ENCODE measurements at places on chromosomes 2 and 18. TPM values are rescaled to one million over a fixed set of nuclear protein-coding genes. Genes with fewer than 3 reads are reported as not detected.

CETN1 gene
- not detected for total RNA-seq

FAM161A gene
- total RNA-seq, result 1.2 TPM

DNA sequence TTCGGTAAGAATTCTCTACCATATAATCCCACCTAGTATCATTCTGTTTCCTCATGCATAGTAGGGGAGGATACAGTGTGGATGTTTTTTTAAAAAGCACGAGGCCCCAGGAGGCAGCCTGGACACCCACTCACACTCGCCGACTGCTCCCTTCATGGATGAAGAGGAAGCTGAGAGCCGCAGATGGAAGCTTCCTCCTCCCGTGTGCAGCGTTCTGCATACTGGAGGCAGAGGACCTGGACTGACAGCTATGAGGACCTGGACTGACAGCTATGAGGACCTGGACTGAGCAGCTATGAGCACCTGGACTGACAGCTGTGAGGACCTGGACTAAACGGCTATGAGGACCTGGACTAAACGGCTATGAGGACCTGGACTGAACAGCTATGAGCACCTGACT is 234.4 kb downstream of the NDUFA10 start:
- DNase-seq, result no peak
- H3K4me3 ChIP-seq, result no peak overlapping the region
- H3K36me3 ChIP-seq, result no peaks in the 10 kb centered on the region
- no peak overlapping the region for H3K27ac ChIP-seq
- H3K4me1 ChIP-seq, result no peaks in the 10 kb centered on the region
- peaks cover 38% of the 10 kb centered on the region for H3K27me3 ChIP-seq

- no peaks in the 10 kb centered on the region for H3K4me1 ChIP-seq
- no peaks in the 10 kb centered on the region for H3K27me3 ChIP-seq
- H3K27ac ChIP-seq, result no peak overlapping the region
- H3K36me3 ChIP-seq, result peaks cover 98% of the 10 kb centered on the region
These were observed 15.8 kb downstream of the RIOK3 start for GRCh38 chr18:23468753-23469459.

DNA sequence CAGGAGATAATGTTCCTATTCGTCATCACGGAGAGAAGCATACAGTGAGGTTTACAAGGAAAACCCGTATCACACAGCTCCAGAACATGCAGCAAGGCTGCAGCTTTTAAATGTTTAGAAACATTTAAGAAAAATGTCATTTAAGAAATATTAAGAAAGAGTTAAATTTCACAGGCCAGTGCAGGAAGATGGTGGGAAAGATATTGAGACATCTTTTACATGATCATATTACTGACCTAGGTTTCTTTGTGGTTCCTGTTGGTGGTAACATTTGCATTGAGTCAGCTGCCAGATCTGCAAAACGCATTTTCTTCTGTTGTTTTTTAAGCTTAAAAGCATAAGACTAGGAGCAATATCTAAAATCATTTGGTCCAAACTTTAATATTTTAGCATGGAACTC is 44.9 kb downstream of the CPO start:
- no peak overlapping the region for H3K27ac ChIP-seq
- H3K36me3 ChIP-seq, result no peaks in the 10 kb centered on the region
- DNase-seq, result no peak
- no peak overlapping the region for H3K4me3 ChIP-seq

All from left ventricle myocardium inferior (tissue), 1 donor.